ENCODE measurements at places on chromosomes 12 and 14. TPM values are rescaled to one million over a fixed set of nuclear protein-coding genes. Genes with fewer than 3 reads are reported as not detected.

DNA sequence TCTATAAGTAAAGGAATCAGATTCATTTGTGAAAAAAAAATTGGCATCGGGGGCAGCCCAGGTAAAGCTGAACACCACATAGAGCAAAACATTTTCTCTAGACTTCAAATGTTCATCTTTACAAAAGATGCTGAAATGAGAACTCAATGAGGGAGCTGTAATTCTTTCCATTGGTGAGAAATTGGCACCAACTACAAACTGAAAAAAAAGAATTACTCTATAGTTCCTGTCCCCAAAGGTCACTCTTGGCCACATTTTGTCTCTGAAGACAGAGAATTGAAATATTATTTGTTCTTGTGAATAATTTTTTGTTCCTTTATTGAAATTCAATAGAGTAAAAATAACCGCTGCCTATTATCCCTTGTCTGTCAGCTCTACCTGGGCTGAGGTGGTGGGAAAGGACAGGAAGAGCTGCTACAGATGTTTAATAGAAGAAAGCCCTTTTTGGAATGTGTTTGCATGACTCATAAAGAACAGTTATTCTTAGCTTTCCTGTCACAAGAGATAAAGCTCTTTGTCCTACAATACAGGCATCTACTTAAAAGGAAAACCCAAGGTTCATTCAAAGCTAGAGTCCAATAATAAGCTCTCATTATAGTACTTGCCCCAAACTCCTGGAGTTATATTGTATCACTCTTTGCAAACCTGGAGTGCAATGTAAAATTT, 380.1 kb upstream of the KITLG start:
- no peak for DNase-seq

Gene SPIC
- not detected for polyA plus RNA-seq

Gene TSHR
- polyA plus RNA-seq, result 0.21 TPM

Gene SIRT4
- polyA plus RNA-seq, result 3.8 TPM

DNA sequence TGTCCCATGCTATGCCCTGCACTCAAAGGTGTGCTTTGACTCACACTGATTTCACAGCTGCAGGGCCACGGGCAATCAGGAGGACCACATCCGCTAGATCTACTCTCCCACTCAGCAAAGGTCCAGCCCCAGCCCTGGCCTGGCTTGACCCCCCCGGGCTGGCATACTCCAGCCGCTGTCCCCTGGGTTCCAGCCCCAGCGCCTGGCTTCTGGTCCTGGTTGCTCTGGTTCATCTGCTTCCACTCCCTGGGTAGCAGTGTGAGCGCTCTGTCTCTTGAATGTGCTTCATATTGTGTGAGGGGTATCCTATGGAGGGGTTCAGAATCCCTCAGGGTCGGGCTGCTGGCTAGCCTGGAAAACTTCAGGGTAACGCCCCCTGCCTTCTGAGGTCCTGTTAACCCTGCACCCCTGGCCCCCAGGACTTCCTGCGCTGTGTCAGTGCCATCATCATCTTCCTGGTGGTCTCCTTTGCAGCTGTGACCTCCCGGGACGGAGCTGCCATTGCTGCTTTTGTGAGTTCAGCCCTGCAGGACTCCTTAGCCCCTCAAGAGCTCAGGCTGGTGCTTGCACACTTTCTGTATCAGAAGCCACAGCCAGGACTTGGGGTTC, 1.9 kb downstream of the CMTM5 start:
- DNase-seq, result no peak

DNA sequence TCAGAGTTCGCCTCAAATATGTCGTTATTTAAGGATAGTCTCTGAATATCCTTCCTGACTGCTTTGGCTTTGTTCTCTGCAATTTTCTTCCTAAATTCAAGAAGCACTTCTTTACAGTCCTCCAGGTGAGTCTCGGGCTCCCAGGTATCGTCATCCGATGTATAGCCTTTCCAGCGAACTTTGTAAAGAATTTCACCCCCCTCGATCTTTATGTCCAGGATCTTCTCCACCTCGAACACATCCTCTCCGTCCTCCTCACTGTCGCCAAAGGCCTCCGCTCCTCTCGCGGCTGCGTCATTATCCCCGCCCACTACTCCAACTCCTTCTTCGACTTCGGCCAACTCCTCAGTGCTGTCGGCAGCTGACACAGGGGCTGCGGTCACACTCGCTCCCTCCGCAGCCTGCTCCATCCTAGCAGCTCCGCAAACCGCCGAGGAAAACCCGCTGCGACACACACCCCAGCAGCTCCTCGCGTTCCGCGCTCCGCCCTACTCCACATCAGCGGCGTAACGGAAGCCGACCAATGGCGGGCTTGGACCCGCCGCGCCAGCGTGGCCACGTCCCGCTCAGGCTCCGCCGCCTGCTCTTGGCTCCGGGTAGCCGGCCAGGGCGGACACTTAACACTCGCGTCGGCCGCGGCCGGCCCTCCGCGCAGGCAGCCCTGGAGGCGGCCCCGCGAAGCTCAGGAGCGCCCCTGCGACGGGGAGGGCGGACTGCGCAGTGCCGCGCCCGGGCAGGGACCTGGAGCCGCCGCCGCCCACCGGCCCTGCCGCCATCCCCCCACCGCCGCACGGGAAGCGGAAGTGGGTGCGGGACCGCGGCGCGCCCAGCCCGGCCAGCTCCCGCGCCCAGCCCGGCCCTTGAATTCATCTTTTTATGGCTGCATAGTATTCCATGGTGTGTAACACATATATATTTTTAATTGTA, 4.1 kb downstream of the CD163L1 start:
- DNase-seq, result peak; percentile 15

Gene FOXN4
- polyA plus RNA-seq, result 1.8 TPM

GRCh38 chr14:75969891-75970290, 11.9 kb downstream of the TGFB3 start:
- DNase-seq, result no peak

DNA sequence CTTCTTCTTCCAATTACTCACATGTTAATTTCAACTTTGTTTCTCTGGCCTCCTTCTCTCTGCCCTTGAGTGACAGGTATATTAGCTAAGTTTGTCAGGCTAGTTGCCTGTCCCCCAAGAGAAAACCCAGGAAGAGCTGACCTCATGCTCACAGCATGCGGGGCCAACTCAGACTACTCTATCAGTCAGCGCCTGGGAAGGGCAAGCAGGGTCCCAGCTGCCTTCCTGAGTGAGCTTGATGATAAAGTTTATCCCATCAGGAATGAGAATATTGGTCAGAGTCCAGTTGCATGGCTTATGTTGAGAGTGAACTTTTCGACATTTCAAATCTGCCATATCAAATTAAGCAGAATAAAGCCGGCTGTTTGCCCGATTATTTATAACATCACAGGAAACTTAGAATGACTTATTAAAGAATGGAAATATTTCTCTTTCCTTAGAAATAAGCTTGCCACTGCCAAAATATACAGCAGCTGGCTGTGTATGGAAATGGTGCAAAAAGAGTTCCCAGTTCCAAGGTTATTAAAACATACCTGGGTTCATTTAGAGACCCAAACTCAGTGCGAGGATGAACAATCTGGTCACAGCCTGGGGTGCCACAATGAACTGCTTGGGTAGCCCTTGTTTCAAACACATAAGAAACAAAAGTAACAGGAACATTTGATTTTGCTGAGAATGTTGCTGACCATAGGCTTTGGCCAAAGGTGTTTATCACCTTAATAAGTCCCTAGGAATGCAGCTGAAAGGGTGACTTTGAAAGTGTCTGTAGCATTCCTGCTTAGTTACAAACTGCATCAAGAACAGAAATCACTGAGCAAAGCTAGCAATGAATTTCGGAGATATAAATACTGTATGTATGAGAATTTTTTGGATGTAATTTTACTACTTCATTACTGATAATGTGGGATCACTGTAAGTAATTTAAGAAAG, 1553.8 kb upstream of the FLRT2 start:
- peak; percentile 46 for DNase-seq

Measured in right renal pelvis (tissue), 4 donors.